ENCODE measurements at places on chromosomes 1 and 21.

- no peak for DNase-seq
These were observed 286.7 kb downstream of the LMX1A start for GRCh38 chr1:165069829-165070228.

DNA sequence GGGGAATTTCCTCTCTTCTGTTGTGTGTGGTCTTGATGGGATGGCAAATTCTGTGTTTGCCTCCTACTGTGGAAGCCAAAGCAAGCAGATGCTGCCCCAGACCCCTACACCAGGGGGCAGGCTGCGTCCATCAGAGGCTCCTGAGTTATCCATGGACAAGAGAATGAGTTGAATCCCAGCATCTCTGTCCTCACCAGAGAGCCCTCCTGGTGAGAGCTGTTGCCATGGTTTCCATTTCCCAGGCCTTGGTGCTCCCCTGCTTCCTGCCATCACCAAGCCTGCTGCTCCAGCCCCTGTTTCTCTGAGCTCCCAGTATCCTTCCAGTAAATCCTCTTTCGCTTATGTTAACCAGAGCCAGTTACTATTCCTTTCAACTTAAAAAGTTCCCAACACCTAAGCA is 20.4 kb upstream of the GNG12 start:
- no peak for DNase-seq

GRCh38 chr1:91123773-91124172 is 101.9 kb upstream of the ZNF644 start:
- DNase-seq: no peak

DNA sequence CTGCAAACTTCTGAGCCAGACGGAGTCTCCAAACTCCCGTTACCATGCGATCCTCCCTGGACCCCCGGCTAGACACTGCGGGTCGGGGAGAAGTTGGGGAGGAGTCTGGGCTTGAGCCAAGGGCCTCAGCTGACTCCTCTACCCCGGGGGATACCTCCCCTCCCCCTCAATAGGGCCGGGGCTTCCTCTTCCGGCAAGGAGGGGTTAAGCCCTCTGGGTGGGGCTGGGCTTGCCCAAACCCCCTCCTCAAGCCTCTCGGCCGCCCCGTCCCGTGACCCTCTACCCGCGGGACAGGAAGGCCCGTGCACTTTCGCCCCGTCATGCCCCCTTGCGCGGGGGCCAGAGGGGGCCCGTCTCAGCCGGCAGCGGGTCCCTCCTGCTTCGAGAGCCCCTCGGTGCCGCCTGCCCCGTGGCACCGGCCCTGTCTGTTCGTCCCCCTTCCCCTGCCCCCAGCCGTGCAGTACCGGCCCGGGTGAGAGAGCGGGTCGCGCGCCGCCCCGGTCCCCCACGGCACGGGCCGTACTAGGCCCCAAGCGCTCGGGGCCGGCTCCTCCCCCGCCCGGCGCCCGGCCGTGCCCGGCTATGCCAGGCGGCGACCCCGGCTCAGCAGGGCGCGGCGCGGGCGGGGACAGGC is 652 bp downstream of the ARL8A start:
- peak; percentile 60 for DNase-seq

DNA sequence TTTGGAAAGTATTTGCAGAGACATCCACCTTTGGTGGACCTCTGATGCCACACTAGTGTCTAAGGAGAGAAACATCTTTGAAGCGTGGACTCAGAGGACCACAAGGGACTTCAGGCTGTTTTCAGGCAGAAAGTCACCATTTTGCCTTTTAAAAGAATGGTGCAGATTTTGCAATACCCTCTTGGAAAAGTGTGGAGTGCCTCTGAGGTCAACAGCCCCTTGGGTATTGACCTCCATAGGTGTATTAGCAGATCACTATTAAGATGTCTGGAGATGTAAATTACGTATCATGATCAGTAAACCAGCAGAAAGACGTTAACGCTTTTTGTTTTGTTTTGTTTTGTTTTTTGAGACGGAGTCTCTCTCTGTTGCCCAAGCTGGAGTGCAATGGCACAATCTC is 87.0 kb downstream of the INTS7 start:
- no peak for DNase-seq

- no peak for DNase-seq
These were observed 242.3 kb downstream of the TOMM20 start for GRCh38 chr1:234886081-234886984.

GRCh38 chr1:153659175-153659534 is 652 bp downstream of the SNAPIN start:
- no peak for DNase-seq

- DNase-seq: no peak
These were observed at the start of gene APCS for GRCh38 chr1:159587461-159587951. TSS of gene APCS (plus strand) at chr1:159587826. CDS start at chr1:159587922, 96 bp downstream.

DNA sequence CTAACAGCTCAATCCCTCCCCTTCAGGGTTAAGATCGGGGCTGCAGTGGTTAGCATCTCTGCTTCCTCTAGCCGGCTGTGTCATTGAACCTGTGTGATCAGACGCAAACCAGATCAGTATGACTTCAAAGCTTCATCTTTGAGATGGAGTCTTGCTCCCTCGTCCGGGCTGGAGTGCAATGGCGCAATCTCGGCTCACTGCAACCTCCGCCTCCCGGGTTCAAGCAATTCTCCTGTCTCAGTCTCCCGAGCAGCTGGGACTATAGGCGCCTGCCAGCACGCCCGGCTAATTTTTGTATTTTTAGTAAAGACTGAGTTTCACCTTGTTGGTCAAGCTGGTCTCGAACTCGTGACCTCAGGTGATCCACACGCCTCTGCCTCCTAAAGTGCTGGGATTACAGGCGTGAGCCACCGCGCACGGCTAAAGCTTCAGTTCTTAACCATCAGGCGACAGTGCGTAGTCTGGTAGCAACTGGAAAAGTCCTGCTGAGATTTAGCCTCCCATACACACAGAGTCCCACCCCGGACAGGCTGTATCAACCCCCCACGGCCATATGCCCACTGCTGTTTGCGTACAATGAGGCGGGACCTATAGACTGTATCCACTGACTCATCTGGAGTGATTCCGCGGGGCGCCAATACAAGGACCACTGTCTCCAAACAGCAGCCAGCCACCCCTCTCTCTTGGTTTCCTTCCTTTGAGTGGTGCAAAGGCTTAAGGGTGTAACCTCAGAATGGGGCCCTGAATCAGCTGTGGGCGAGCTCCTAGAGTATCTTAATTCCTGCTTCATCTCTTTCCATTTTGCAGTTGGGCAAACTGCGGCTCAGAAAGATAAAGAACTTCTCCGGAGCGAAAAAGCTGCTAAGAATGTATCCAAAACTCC is 23.3 kb downstream of the CELA3A start:
- peak; percentile 91 for DNase-seq

DNA sequence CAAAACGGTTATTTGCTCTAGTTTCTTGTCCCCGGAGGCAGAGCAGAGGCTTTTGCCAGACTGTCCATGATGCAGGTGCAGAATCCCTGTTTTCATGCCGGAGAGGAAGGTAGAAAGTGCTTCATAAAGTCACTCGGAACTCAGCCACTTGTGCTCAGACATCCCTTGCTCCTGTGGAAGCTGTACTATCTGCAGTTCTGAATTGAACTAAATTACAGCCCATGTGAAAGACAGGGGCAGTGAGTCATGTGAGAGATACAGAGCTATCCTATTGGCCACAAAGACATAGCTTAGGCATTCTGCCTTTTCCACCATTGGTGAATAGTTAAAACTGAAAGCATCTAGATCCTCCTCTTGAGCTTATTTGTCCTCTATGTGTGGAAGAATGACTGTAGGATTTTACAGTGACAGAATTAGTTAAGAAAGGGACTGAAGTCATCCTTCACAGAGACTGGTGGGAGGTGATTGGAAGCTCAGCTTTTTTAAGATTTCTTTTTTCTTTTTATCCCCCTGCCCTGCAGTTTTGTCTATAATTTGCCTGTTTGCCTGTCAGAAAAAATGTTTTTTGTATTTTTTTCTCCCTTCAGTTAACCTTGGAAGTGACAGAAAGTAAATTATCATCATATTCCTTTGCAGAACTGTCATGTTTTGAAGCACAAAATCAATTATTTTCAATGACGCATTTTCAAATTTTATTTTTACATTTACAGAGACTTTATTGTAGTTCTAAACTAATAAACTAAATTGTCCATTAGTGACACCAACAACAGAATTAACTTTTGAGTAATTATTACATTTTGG is 298.6 kb downstream of the PTPRC start:
- peak; percentile 75 for DNase-seq

DNA sequence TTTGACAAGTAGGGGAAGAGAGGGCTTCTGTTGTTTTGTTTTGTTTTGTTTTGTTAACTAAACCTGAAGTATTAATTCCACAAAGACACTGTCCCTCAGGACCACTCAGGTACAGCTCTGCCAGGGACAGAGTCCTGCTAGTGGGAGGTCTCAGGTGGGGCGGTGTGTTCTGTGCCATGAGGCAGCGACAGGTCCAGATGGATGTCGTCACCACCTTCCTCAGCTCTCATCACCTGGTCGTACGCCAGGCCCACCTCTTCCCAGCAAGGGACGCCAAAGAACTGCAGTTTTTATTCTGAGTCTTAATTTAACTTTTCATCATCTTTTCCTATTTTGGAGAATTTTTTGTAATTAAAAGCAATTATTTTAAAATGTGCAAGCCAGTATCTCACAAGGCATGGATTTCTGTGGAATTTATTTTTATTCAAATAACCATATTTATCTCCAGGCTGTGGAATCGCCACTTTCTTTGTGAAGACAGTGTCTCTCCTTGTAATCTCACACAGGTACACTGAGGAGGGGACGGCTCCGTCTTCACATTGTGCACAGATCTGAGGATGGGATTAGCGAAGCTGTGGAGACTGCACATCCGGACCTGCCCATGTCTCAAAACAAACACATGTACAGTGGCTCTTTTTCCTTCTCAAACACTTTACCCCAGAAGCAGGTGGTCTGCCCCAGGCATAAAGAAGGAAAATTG is 62.5 kb downstream of the POFUT2 start:
- DNase-seq: no peak

DNA sequence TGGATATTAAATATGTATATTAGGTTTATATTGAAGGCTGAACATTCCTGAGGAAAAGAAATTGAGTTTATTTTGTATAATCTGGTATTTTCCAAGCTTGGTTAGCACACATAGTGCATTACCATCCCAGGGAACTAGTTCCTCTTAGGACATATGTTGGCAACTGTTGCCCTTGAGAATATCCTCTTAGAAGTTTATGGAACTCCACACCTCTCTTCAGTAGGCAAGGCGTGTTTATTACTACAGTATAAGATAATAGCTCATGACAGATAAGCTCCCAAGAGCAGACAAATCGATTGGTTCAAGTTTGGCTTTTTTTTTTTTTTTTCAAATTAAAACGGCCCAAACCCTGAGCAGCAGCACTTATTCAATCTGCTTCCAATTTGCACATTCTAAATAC is 59.8 kb upstream of the SIPA1L2 start:
- DNase-seq: no peak

GRCh38 chr1:3342960-3343359 is 111.5 kb upstream of the ARHGEF16 start:
- DNase-seq: no peak

DNA sequence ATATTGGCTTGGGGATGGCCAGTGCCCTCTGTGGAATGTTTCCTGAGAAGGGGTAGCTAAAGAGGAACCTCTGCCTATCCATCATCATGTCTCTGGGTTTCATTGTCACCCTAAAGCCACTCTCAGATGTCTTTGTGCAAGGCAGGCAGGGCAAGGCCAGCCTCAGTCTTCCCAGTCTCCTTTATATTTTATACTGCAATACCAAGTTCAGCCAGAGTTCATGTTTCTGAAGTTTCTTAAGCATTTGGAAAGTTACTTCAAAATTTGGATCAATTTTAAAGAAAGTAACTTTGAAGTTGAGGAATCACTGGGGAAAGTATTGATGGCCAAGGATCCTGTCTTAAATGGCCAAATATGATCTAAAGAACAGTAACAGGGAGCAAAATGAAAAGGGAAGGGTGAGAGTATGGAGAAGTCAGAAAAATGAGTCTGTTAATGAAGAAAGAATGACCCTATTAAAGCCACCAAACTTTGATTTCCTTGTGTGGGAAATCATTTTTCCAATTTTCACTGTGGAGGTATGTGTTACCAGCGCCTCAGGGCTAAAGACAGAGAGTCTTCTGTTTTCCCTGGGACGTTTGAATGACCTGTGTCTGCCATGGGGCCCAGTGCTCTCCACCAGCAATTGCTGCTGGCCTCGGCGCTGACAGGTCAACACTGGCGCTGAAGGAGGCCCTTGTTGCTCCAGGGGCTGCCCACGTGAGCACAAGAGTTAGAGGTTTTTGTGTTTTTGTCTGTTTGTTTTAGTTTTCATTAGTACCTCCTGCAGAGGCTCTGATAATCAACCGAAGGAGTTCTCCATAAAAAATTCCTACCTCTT is 93.9 kb downstream of the ATP5PO start:
- DNase-seq: no peak

DNA sequence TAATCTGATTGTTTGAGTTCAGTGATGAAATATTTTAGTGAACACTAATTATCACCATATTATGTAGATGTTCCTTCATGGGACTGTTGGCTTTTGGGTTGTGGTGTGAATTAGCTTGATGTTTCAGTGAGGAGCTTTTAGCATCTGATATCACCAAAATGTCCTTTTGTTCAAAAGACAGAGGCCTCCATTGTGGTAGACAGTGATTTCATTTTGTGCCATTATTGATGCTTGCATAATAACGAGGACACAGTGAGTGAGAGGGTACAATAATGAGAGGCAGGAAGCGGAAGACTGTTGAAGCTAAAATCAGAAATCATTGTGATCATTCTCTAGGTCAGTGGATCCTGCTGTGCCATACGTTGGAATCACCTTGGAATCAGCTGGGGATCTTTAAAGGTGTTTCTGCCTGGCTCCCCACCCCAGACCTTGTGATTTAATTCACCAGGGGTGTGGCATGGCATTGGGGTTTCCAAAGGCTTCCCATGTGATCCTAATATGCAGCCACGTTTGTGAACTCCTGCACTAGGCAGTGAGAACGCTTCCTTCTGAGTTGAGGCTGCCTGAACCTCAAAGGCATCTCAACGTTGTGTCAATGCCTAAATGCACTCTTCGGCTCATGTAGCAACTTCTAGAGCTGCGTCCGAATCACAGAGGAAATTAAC is 82.1 kb upstream of the KIF1B start:
- DNase-seq: no peak

- DNase-seq: no peak
These were observed 17.3 kb downstream of the DYRK1A start for GRCh38 chr21:37383784-37384311.

DNA sequence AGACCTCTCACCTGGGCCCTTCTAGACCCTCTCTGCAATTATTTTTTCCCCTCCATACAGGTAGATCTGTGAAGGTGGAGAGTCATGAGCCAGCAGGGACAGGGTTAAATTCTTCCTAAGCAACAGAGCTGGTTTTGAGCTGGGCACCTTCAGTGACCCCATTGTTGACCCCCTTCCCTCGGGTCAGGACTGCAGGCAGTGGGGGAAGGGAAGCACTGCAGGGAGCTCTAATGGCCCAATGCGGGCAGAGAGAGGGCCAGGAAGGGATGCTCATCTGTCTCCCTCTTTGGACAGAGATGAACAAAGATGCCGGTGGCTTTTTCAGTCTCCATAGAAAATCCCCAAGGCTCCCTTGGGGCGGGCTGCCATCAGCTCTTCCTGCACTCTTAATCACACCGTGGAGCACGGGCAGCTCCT is 21.4 kb downstream of the SOX13 start:
- no peak for DNase-seq

GRCh38 chr1:87864676-87865075 is 536.0 kb downstream of the LMO4 start:
- DNase-seq: no peak
